Type B pancreatic cell (in vitro differentiated cells): ENCODE measurements at places on chromosomes 16 and 17.
A peak's percentile ranks its signal among the peaks of the same experiment; 100 is the strongest.

- no peak for DNase-seq
Observed at GRCh38 chr17:60134396-60135150, 15.2 kb upstream of the CA4 start.

GRCh38 chr16:89314357-89314756, 96.9 kb downstream of the ZNF778 start:
- no peak for DNase-seq

- DNase-seq: no peak
Observed at GRCh38 chr16:47920709-47921108, 235.1 kb downstream of the ABCC12 start.

DNA sequence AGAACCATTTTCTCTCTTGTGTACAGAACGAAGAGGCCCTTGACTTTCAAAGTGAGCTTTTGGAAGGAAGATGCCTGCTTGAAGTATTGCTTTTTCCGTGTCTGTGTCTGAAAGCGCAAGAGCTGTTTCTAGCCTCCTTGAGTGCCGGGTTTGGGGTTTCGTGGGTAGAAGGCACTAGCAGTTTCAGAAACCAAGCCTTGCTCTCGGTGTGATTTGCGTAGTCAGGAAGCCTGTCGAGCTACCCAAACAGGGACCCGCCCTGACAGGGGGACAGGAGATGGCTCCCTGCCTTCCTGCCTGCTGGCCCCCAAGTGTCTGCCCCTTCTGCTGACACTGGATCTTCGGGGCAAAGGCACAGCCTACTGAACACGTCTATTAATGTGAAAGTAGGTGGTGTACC, 322.0 kb downstream of the MAF start:
- DNase-seq: no peak

- DNase-seq: no peak
Observed at GRCh38 chr17:34265711-34266110, 4.3 kb upstream of the CCL7 start.

DNA sequence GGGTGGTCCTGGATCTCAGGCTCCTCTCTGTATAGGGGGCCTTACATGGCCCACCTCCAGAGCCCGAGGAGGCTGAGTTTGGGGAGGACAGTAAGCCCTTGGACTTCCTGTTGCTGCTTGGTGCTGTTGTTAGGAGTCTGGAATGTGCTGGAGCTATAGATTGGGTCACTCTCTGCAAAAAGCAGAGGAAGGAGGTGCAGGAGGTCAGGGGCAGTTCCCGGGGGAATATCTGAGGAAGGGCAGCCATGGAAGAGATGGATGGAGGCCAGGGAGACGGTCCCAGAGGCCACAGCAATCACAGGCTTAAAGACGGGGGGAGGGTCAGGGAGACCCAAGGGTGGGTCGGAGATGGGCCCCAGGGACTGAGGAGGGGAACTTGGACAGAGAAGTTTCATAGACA, 23.0 kb upstream of the CBX4 start:
- no peak for DNase-seq

DNA sequence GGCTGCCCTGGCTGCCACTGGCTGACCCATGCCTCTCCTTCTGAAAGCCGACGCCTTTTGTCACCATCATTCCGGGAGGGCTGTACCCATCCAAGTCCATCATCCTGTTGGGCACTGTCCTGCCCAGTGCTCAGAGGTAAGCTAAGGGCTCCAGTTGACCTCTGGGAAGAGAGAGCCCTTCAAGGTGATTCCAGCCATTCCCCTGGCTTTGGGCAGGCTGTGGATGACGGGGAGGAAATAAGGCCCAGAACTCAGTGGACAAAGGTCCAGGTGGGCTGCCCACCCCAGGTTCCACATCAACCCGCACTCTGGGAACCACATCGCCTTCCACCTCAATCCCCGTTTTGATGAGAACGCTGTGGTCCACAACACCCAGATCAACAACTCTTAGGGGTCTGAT, 45.8 kb downstream of the NOS2 start:
- DNase-seq: no peak

GRCh38 chr17:60891149-60891548, 213.5 kb downstream of the BCAS3 start:
- no peak for DNase-seq

- DNase-seq: no peak
Observed at GRCh38 chr17:17826942-17827785, 9.6 kb downstream of the SREBF1 start.

DNA sequence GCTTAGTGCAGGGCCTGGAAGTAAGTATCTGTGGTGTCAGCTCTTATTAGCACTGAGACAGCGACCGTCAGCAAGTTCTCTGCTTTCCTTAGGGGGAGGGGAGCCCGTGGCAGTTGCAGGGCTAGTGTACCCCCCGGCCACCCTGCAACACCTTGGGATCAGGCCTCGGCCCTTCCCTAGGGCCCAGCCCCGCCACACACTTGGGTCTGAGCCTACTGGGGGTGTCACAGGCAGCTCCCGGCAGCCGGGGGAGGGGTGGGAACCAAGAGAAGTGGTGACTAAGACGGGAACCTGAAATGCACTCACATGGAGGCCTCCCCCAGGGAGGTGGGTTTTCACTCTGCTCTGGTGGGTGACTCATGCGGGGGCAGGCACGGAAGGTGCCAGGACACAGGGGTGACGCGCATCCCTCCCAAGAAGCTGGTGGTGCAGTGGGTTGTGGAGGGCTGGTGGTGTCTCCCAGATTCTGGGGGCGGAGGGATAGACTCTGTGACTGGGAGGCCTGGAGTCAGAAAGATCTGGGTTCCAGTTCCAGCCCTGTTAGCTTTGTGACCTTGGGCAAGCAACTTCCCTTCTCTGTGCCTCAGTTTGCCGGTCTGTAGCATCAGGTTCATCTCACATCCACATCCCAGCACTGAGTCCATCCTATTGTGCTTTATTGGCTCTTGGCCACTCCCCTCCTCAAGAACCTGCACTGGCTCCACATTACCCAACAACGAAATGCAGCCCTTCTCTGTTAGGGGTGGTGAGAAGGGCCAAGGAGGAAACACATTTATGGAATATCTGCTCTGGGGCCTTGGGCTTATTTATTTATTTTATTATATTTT, 44.5 kb downstream of the LAT start:
- DNase-seq: no peak

GRCh38 chr17:76957678-76958464, 89.7 kb downstream of the MGAT5B start:
- DNase-seq: no peak

DNA sequence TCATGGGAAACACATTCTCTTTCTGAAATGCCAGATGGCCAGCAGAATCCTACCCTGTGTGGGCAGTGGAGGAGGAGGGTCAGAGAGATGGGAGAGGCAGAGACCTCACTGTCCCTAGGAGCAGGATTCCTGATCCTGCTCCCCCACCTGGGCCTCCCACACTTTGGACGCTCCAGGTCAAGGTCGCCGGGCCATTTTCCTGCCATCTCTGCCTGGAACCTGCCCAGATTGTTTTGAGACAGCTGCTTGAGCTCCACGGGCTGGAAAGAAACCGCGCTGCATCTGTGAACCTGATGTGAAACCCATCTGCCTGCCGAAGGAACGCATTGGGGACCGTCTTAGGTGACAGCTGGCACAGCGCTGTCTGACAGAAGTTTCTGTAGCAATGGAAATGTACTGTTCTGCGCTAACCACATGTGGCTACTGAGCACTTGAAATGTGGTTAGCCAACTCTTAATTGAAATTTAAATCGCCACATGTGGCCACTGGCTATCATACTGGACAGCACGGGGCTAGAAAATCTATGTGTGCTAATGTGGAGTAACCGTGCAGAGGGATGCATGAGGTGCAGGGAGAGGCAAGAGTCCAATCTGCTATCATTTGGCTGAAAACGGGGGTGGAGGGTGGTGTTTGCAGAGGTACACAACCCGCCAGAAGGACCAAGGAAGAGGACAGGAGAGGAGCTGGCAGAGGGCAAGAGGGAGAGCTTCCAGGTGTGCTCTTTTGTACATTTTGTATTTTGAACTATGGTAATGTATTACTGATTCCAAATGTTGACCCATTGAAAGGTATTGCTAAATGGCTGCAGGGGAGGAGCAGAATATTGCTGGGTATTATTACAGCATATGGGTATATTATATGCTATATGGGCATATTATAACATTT, 15.4 kb upstream of the NUBP1 start:
- DNase-seq: no peak

DNA sequence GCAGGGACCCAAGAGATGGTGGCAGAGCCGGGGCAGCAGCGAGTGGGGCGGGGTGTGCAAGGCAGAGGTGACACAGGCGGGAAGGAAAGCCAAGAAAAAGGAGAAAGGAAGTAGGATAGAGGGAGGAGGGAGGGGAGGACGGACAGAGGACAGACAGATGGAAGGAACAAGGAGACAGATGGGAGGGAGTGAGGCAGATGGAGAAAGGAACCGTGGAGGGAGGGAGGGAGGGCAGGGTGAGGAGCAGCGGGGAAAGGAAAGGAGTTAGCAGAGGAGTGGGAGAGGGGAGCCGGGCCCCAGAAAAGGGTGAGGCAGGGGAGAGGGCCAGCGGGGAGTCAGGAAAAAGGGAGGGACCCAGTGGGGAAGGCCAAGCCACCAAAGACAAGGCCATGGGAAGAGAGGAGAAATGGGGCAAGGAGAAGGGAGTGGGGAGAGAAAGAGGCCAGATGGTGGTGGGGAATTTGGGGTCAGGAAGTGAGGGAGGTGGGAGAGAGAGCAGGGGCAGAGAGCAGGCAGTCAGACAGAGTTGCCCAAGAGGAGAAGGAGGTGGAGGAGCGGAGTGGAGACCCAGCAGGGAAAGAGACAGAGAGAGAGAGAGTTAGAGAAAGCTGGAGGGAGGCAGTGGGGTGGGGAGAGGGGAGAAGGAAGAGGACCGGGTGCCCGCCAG, 13.2 kb upstream of the ASGR1 start:
- no peak for DNase-seq

DNA sequence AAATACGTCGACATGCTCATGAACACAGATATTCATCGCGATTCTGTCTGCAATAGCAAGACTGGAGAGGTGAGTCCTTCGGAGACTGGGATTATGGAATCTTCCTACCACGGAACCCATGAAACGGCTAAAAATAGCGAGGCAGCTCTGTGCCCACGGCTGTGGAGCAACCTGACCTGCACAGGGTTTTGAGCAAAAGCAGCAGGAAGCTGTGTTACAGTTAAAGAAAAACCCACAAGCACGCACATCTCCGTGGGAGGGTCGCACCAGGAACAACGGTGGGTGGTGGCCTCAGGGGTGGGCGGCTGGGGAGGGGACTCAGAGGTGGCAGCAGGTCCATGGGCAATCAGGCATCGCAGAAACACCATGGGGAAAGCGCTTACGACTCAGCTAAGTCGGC, 24.8 kb downstream of the SLC38A10 start:
- DNase-seq: no peak

- DNase-seq: no peak
Observed at GRCh38 chr17:81593105-81593871, 41.1 kb upstream of the FAAP100 start.

DNA sequence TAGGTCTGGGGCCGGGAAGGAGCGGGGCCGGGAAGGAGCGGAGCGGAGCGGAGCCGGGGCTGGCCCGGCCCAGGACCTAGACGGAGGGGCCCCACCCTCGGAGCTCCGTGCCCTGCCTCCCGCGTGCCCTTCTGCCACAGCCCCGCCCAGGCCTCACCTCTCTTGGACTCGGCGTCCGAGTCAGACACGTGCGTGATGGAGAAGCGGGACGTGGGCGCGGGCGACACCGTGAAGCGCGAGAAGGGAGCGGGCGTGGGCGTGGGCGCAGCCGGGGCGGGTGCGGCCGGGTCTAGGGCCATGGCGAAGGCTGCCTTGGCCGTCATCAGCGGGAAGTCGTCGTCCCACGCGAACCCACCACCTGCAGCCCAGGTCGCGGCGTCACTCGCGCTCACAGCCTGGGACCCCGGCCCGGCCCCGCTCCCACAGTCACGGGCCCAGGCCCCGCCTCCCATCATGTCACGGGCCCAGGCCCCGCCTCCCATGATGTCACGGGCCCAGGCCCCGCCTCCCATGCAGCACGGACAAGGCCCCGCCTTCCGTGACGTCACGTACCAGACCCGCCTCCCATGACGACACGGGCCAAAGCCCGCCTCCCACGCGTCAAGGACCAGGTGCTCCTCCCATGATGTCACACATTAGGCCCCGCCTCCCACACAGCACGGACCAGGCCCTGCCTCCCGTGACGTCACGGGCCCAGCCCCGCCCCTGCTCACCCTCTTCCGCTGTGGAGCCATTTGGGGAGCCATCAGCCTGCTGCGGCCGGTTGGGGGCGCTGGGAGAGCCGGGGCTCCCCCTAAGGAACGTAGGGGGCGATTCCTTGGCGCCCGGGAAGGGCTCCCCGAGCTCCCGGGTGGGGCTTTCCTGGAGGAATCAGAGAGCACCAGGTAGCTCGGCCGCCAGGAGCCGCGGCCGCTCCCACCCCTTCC, 45.8 kb upstream of the PVALEF start:
- peak; percentile 91 for DNase-seq

DNA sequence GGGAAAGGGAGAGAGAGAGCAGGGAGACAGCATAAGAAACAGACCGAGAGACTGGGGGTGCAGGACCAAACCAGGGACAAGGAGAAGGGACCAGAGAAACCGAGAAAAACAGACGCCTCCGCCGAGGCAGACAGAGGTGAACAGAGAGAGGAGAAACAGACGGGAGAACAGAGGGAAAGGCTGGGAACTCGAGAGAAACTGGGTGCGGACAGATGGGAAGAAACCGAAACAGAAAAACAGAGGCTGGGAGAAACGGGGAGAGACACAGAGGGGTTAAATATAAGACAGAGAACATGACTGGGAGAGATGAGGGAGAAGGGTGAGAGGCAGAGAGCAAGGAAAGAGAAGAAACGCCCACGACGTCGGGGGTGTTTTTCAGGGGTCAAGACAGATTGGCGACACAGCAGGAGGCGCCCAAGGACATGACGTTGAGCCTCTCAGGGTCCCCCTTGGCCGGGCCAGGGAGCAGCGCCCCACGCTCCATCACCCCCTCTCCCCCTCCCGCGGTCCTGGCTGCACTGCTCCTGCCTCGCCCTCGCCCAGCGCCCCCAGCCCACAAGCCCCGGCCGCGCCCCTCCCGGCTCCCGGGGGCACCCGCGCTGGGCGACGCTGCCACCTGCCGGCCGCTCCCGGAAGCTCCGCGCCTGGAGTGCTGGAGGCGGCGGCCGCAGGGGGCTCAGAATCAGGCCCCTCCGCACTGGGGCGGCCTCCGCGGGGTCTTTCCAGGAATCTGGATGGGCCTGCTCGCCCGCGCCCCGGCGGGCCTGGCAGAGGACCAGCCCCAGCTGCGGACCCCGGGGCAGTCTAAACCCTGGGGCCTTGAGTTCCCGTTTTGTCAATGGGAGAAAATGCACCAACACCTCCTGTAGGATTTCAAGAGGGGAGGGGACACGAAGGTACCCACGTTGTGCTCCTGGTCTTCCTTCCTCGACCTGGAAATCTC, 1.3 kb upstream of the TMEM92 start:
- DNase-seq: peak; percentile 86

DNA sequence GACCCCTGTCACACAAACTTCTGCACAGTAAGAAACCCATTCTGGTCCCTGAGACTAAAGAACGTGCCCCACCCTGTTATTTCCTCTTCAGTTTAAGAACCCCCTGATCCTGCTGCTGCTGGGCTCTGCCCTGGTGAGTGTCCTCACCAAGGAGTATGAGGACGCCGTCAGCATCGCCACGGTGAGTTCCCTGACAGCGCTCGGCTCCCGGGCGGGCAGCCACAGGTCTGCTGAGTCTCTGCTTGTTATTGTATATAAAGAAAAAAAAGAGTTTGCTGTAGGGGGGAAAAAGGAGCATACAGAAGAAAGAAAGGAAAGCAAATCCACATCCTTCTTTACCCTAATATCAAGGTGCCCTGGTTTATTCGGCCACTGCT, 40.0 kb downstream of the ATP2C2 start:
- DNase-seq: no peak

GRCh38 chr16:804193-805048, 3.9 kb upstream of the GNG13 start:
- no peak for DNase-seq

- DNase-seq: no peak
Observed at GRCh38 chr16:14485121-14485551, 144.9 kb downstream of the PARN start.

- DNase-seq: no peak
Observed at GRCh38 chr16:87434146-87434667, 42.1 kb downstream of the MAP1LC3B start.
